ENCODE measurements at places on chromosomes 13 and 19.

DNA sequence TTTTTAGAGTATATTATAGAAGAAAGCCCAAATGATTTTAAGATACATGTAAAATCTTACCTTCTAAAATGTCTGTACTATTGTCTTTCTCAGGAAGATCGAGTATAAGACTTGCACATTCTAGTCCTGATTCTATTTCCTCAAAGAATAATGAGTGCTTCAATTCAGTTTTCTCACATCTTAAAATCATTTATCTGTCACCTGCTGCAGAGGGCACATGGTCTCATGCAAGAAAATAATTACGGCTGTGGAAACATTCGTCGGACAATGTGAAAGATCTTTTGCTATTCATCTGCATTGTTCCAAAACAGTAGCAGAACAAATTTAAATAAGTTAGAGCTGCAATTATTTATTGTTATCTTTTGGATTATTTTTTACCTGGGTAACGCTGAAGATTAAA lies 1403.5 kb downstream of the PCDH9 start:
- DNase-seq: no peak

DNA sequence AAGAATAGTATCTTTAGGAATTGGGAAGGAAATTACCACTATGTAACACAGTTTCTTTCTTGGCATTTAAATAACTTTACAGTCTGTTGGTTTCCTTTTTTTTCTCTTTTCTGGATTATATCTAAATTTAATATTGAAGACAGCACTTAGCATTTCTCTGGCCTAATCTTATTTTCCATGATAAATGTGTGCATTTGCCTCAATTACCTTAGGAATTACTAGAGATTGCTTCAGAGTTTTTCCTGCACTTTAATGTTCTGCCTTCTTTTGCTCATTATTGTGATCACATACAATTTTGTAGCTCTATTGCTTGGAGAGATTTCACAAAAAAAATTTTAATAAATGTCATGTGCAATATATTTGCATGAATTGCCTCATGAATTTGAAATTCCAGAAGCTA lies 25.1 kb downstream of the DCT start:
- no peak for DNase-seq

- no peak for DNase-seq
Measured at GRCh38 chr19:16075430-16076153, 703 bp upstream of the TPM4 start.

DNA sequence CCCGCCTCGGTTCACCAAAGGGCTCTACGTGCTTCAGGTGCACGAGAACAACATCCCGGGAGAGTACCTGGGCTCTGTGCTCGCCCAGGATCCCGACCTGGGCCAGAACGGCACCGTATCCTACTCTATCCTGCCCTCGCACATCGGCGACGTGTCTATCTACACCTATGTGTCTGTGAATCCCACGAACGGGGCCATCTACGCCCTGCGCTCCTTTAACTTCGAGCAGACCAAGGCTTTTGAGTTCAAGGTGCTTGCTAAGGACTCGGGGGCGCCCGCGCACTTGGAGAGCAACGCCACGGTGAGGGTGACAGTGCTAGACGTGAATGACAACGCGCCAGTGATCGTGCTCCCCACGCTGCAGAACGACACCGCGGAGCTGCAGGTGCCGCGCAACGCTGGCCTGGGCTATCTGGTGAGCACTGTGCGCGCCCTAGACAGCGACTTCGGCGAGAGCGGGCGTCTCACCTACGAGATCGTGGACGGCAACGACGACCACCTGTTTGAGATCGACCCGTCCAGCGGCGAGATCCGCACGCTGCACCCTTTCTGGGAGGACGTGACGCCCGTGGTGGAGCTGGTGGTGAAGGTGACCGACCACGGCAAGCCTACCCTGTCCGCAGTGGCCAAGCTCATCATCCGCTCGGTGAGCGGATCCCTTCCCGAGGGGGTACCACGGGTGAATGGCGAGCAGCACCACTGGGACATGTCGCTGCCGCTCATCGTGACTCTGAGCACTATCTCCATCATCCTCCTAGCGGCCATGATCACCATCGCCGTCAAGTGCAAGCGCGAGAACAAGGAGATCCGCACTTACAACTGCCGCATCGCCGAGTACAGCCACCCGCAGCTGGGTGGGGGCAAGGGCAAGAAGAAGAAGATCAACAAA lies 2.6 kb downstream of the PCDH17 start:
- no peak for DNase-seq

- no peak for DNase-seq
Measured at GRCh38 chr13:27257233-27257568, 5.8 kb downstream of the RPL21 start.

- peak; percentile 95 for DNase-seq
Measured at GRCh38 chr19:17107546-17108452, 32.2 kb downstream of the MYO9B start.

DNA sequence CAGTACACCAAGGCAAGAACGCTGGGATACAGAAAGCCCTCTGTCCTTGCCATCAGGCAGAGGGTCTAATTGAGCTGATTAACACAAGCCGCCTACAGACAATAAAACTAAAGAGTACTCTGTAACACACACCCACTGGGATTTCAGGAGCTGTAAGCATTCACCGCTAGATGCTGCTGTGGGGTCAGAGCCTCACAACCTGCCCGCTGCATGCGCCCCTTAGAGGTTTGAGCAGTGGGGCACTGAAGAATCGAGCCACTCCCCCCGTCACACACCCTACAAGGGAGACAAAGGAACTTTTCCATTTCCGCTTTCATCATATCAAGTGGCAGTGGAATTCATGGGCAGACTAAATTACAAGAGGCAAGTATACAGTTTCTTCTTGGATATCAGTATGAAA lies 1080.6 kb downstream of the PCDH17 start:
- no peak for DNase-seq

DNA sequence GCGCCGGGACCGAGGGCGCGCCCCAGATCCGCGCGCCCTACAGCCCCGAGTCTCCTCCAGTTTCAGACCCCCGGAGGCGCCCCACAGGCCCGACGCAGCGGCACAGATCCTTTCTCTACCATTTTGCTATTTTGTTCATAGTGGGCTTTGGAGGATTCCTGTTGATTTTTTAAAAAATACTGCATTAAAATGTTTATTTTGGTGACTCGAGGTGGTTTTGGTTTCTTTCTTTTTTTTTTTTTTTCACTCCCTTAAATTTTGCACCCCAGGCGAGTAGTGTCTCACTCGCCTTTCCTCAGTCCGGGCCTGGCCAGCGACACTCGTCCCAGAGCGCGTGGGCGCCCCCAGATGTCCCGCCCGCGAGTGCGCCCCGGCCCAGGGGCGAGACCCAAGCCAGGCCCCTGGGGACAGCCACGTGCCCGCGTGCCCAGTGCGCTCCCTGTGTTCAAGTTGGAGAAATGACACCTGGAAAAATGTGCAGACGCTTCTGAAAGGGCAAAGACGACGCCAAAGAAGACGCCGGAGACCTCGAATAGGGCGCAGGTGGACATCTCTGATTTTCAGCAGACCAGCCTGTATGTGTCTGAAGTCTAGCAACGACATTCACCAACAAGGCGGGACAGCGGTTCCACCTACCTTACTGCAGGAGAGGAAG lies 471 bp upstream of the INSR start:
- DNase-seq: peak; percentile 90

GRCh38 chr13:74867460-74867859 lies 614.5 kb downstream of the TBC1D4 start:
- DNase-seq: no peak

DNA sequence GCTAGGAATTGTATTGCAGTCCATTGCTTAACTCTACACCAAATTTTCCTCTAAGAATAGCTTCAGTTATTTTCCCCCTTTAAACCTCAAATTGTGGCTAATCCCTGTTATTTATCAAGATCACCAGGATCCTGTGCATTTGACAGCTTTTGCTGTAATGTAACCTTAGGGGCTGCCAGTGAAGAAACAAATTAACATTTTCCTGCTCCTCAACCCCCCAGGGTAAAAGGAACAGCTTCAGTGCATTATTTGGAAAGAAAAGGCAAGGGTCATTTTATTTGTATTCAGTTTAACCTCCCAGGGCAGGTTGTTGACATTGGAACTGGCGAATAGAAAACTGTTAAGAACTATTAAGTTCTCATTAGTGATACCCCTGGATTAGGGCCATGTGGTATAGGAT lies 57.0 kb downstream of the PCDH20 start:
- no peak for DNase-seq

DNA sequence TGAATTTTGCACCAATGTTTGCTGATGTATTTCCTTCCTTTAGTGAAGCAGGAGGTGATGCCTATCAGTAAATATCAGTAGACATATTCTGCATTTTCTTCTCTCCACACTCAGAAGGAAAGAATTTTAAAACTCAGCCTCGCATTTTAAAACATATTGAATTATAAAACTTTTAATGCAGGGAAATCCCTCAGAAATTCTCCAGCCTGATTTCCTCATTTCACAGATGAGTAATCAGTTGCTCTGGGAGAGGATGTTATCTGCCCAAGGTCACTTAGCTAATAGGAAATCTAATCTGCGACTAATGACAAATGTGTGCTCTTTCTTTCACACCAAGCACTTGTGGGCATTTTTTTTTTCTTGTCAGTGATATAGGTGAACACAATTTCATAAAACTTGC lies 320.6 kb downstream of the ITGBL1 start:
- DNase-seq: no peak

- DNase-seq: no peak
Measured at GRCh38 chr19:42191855-42192254, 25.6 kb downstream of the DEDD2 start.
